ENCODE measurements at places on chromosomes 4 and X. TPM values are rescaled to one million over a fixed set of nuclear protein-coding genes. Genes with fewer than 3 reads are reported as not detected.

DNA sequence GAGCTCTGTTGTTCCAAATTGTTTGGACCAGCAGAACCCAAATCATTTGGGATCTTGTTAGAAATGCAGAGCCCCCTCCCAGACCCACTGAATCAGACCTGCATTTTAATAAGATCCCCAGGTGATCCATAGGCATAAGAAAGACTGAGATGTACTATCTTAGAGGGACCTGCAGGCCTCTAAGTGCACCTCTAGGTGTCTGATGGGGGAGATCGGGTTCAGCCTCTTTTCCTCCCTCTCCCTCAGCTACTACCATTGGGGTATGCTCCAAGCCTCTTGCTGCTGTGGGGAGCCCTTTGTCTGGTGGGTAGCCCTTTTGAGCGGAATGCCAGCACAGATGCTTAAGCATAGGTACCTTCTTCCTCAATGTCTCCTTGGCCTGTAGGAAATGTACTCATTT is 63.8 kb upstream of the RPS6KA3 start:
- no peak for DNase-seq

DNA sequence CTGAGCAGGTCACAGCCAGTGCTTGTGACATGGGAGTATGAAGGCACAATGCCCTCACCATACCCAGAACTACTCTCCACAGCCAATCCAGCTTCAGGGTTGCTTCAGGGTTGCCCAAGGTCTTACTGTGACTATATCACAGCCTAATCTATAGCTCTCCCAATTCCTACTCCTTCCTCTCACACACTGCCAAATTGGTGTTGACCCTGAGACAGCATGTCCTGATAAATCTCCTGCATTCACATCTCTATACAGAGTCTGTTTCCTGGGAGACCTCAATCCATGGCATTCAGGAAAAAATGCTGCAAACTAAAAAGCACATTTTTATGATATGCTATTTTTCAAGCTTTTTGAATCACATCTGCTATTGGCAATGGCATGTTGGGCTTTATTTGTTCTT is 456.7 kb downstream of the GRID2 start:
- no peak for DNase-seq

- DNase-seq: no peak
Measured at GRCh38 chr4:169372791-169373190, 102.0 kb upstream of the SH3RF1 start.

- DNase-seq: no peak
Measured at GRCh38 chr4:37568489-37568888, 117.7 kb downstream of the RELL1 start.

DNA sequence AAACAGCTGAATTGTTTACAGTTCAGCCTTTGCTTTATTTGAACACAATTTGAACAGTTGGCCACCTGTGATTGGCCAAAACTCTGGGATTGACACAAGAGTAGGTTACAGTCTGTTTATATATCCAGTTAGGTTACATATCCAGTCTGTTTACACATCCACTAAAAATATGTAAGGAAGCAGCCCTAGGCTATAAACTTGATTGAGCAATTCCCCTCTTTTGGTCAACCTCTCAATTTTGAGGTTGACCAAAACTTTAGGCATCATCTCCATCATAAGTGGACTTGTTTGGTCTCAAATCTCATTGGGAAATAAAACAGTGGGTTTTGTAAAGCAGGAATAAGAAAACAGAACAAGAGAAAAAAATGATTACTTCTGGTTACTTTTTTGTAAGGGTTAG is 190.8 kb downstream of the SPATA18 start:
- DNase-seq: no peak

DNA sequence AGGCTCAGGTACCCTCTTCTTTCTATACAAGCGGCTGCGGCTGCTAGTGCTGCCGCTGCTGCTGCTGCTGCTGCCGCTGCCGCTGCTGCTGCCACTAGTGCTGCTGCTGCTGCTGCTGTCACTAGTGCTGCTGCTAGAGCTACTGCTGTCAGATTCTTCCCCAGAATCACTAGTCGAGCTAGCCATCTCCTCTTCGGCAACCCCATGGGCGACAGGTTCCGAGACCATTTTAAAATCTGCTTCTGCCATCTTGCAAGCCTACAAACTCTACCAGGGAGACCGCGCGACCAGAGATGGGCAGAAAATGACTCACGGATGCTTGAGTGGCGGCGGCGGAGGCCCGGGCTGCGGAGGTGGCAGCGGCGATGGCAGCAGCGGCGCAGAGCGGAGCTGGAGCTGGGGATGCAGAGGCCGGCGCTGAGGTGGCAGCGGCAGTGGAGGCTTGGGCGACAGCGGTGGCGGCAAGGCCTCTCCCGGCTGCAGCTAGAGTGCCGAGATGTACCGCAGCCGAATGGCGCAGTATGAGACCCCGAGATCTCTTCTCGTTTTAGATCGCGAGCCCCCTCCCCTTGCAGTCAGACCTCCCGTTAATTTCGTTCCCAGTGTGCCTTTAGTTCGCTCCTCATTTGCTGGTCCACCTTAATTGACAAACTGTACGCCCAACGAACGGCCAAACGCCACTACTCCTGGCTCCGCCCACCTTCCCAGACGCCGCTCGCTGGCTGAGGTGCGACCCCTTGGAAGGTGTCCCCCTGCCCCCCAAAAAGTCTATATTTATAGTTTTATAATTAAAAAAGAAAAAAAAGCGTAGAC is at the start of gene NAP1L3:
Gene NAP1L3, minus strand, starts transcription at position 523 of the 813 bp plus-strand sequence. Its CDS starts 274 bp downstream, at position 249.
- peak; percentile 71 for DNase-seq

GRCh38 chr4:9811806-9812205 is 30.4 kb downstream of the DRD5 start:
- DNase-seq: no peak

DNA sequence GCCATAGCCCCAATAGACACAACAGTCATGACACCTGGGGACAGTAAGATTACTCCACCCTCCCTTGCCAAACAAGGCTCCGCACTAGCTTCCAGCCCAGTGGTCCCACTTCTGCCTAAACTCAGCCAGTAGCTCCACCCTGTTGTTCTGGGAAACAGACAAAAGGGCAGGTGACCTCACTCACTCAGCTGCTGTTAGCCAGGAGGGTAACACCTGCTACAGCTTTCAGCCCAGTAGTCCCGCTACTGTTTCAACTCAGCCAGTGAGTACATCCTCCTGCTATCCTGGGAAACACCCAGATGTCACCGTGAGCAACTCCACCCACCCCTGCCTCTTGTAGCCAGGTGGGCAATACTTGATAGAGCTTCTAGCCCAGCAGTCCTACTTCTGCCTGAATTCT is 162.7 kb upstream of the CPXCR1 start:
- DNase-seq: no peak

GRCh38 chrX:137067147-137067546 is 33.4 kb upstream of the GPR101 start:
- DNase-seq: no peak

- no peak for DNase-seq
Measured at GRCh38 chr4:152360045-152360410, 175.9 kb downstream of the FBXW7 start.

- DNase-seq: peak; percentile 51
Measured at GRCh38 chrX:9677098-9677739, 88.4 kb downstream of the GPR143 start.

GRCh38 chrX:124226129-124226528 is 106.3 kb upstream of the TEX13D start:
- DNase-seq: no peak

DNA sequence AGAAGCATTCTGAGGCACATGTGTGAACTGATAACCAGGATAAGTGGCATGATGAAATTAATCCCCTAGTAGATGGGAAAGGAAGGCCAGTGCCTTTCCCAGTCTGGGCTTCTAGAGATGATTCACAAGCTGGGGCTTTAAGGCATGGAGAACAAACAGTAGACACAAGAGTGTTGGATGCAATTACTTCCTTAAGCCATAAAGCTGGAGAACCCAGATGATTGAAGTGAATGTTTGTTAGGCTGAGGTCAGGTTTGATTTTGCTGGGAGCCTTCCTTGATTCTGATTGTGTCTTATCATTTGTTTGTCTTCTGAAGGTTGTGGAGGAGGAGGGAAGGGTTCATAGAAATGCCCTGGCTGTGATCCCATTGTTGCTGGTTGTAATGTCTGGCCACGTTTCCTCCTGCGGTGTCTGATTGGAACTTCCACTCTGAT is 125.2 kb downstream of the NHS start:
- DNase-seq: no peak

GRCh38 chrX:35699642-35700041 is 98.5 kb upstream of the MAGEB16 start:
- DNase-seq: no peak

GRCh38 chrX:110415440-110416170 is 57.0 kb downstream of the RTL9 start:
- DNase-seq: no peak

- no peak for DNase-seq
Measured at GRCh38 chr4:153275380-153276276, 68.9 kb upstream of the MND1 start.

DNA sequence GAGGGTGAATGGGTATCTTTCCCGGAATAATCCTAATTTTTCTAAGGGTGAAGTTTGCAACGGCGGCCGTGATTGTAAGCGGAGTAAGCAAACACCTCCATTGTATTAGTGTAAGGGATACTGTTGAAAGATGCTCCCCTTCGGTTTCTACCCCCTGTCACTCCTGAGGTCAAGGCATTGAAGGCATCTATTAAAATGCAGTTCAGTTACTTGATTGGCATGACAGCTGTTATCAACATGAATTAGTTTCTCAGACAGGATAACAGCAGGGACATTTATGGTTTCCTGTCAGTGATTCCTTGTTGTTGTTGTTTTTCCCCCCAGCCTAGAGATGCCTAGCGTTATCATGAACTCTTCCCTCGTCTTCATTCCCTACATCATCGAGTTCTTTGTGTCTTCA is 552 bp downstream of the SLC25A14 start:
- DNase-seq: no peak

DNA sequence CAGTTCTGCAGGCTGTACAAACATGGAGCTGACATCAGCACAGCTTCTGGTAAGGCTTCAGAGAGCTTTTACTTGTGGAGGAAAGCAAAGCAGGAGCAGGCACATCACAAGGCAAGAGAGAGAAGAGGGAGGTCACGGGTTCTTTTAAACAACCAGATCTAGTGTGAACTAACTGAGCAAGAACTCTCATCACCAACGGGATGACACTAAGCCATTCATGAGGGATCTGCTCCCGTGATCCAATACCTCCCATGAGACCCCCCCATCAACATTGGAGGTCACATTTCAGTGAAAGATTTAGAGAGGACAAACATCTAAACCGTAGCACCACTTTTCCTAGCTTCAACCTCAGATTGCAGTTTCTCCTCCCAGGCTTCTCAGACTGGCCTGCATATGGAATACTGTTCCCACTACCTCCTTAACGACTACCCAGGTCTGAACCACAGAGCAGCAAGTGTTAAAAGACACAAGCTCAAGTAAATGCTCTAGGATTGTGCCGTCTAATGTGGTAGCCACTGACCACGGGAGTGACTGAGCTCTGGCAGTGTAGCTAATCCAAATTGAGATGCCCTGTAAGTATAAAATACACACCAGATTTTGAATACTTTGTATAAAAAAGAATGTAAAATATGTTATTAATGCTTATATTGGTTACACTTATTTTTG is 192.7 kb downstream of the PTTG2 start:
- DNase-seq: no peak

DNA sequence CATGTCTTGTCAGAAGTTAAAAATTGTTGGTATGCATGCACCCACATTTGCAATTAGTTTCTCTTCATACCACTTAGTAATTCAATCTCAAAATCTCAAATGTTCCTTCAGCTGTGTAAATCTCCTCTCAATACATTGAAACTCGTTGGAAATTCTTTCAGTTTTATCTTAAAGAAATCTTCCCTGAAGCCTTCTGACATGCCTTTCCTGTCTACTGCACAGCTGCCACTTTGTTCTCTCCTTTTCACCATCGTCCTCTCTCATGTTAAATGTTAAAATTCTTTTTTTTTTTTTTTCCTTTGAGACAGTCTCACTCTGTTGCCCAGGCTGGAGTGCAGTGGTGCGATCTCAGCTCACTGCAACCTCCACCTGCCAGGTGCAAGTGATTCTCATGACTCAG is 30.9 kb downstream of the MCUB start:
- DNase-seq: no peak

- DNase-seq: no peak
Measured at GRCh38 chr4:151430740-151431457, 21.9 kb downstream of the FHIP1A start.

DNA sequence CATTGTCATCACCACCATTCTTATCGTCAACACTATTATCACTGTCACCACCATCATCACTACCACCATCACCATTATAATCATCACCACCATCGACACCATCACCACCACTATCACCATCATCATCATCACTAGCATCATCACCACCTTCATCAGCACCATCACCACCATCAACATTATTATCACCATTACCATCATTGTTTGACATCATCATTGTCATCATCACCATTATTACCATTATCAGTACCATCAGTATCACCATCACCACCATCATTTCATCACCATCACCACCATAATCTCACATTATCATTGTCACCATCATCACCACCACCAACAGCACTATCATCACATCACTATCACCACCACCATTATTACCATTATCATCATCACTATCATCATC is 47.5 kb upstream of the NKX1-1 start:
- DNase-seq: no peak

- DNase-seq: no peak
Measured at GRCh38 chrX:41973208-41973607, 49.9 kb upstream of the CASK start.

- DNase-seq: no peak
Measured at GRCh38 chr4:21992330-21992729, 43.8 kb upstream of the KCNIP4 start.

DNA sequence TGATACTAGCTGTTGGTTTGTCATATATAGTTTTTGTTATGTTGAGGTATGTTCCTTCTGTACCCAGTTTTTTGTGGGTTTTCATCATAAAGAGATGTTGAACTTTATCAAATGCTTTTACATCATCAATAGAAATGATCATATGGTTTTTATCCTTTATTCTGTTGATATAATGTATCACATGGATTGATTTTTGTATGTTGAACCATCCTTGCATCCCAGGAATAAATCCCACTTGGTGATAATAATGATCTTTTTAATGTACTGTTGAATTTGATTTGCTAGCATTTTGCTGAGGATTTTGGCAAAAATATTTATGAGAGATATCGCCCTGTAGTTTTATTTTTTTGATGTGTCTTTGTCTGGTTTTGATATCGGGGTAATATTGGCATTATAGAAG is 22.5 kb upstream of the NAA11 start:
- no peak for DNase-seq

Gene PPP2R2C
- not detected for total RNA-seq

Gene AP1S2
- 17.4 TPM for total RNA-seq

Gene FANCB
- total RNA-seq: 16.5 TPM

Gene PPP1R2C
- not detected for total RNA-seq

Gene IL2RG
- 148 TPM for total RNA-seq

Gene PLRG1
- total RNA-seq: 113 TPM

Gene WAS
- 77.8 TPM for total RNA-seq

Gene FAM114A1
- 0.81 TPM for total RNA-seq

Gene SLIT2
- total RNA-seq: not detected

Gene AGA
- total RNA-seq: 14.4 TPM

Data from activated naive CD4-positive, alpha-beta T cell treated with anti-CD3 and anti-CD28 coated beads for 36 hours (primary cell).